Muscle of leg (tissue), 16 donors: ENCODE measurements at places on chromosomes 2 and 18. TPM values are rescaled to one million over a fixed set of nuclear protein-coding genes. Genes with fewer than 3 reads are reported as not detected.

The LYPD1 gene
- 6.1 TPM for total RNA-seq

DNA sequence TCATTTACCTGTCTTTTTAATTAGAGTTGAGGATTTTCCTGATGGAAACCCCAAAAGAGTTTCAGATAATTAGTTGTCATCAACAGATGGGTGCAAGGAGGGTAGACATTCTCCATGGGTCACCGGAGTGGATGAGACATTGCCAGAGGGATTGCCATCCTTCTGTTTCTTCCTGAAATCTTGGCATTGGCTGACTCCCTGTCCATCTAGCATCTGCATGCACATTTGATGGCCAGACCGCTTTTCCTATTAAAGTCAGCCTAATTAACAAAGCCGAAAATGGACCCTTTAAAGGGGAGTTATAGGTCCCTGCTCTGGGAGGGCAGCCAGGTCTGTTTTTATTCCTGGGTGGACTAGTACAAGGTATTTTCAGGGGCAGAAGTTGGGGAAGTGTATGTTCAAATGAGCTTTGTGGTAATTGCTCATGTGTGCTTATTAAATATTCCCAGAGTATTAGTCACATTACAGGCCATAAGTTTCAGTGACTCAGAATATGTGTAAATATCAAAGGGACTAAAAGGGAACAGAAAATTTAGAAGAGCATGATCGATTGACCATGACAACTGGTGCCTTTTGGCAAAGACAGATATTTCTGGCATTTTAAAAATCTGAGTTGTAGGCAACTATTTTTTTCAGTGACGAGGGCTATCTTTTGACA lies 209.8 kb downstream of the PHLPP1 start:
- no peaks in the 10 kb centered on the region for H3K27me3 ChIP-seq
- H3K4me3 ChIP-seq: no peak overlapping the region
- peaks cover 2% of the 10 kb centered on the region for H3K4me1 ChIP-seq
- DNase-seq: no peak
- H3K27ac ChIP-seq: no peak overlapping the region

DNA sequence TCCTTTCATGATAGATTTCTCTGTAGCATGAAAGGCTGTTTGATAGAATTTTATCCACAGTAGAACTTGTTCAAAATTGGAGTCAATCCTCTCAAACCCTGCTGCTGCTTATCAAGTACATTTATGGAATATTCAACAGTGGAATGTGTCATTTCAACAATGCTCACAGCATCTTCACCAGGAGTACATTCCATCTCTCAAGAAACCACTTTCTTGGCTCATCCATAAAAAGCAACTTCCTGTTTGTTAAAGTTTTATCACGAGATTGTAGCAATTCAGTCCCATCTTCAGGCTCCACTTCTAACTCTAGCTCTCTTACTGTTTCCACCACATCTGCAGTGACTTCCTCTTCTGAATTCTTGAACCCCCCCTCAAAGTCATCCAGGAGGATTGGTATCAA lies 29.4 kb downstream of the PDCL3 start:
- no peaks in the 10 kb centered on the region for H3K36me3 ChIP-seq
- no peak overlapping the region for H3K27ac ChIP-seq
- no peak for DNase-seq

DNA sequence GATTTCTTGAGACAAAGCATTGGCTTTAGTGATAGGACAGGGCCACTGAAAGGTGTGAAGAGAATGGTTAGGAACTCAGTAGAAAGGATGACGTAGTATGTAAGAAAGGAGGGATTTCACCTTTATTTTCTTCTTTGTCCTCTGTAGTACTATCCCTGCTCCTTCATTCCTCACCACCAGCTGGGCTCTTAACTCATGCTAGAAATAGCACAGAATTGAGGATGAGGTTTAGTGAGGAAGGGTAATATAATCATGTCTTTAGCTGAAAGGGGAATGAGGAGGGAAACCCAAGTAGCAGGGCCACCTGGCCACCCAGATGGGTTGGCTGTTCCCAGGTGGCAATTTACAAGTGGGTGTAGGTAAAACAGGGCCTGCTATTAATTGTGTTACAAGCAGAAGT lies 15.2 kb downstream of the ACVR2A start:
- no peaks in the 10 kb centered on the region for H3K36me3 ChIP-seq
- H3K27ac ChIP-seq: no peak overlapping the region
- H3K27me3 ChIP-seq: no peaks in the 10 kb centered on the region
- H3K4me3 ChIP-seq: no peak overlapping the region
- peaks cover 2% of the 10 kb centered on the region for H3K4me1 ChIP-seq
- DNase-seq: peak; percentile 8

- H3K27me3 ChIP-seq: no peaks in the 10 kb centered on the region
- DNase-seq: peak; percentile 7
- H3K36me3 ChIP-seq: no peaks in the 10 kb centered on the region
- peaks cover 6% of the 10 kb centered on the region for H3K4me1 ChIP-seq
- peak overlapping the region; percentile 94 for H3K27ac ChIP-seq
- H3K4me3 ChIP-seq: peak overlapping the region; percentile 78
These were observed 688 bp upstream of the WDR33 start for GRCh38 chr2:127811397-127812321.
